ENCODE measurements at places on chromosomes 6 and 20.
A peak's percentile ranks its signal among the peaks of the same experiment; 100 is the strongest.

DNA sequence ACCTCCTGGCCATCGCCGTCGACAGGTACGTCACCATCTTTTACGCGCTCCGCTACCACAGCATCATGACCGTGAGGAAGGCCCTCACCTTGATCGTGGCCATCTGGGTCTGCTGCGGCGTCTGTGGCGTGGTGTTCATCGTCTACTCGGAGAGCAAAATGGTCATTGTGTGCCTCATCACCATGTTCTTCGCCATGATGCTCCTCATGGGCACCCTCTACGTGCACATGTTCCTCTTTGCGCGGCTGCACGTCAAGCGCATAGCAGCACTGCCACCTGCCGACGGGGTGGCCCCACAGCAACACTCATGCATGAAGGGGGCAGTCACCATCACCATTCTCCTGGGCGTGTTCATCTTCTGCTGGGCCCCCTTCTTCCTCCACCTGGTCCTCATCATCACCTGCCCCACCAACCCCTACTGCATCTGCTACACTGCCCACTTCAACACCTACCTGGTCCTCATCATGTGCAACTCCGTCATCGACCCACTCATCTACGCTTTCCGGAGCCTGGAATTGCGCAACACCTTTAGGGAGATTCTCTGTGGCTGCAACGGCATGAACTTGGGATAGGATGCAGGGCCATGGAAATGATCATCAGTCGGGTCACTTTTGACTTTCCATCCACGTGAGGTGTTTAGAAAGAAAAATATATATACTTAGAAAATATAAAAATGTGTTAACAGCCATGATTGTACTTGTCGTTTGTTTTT, 868 bp downstream of the MC3R start:
- H3K36me3 ChIP-seq = no peaks in the 10 kb centered on the region
- no peaks in the 10 kb centered on the region for H3K27me3 ChIP-seq
- no peak overlapping the region for H3K4me3 ChIP-seq
- no peaks in the 10 kb centered on the region for H3K4me1 ChIP-seq
- no peak overlapping the region for H3K27ac ChIP-seq

- no peaks in the 10 kb centered on the region for H3K36me3 ChIP-seq
- no peaks in the 10 kb centered on the region for H3K27me3 ChIP-seq
- H3K4me1 ChIP-seq = no peaks in the 10 kb centered on the region
- no peak overlapping the region for H3K27ac ChIP-seq
Measured at GRCh38 chr20:46698788-46699187, 9.5 kb upstream of the TP53RK start.

DNA sequence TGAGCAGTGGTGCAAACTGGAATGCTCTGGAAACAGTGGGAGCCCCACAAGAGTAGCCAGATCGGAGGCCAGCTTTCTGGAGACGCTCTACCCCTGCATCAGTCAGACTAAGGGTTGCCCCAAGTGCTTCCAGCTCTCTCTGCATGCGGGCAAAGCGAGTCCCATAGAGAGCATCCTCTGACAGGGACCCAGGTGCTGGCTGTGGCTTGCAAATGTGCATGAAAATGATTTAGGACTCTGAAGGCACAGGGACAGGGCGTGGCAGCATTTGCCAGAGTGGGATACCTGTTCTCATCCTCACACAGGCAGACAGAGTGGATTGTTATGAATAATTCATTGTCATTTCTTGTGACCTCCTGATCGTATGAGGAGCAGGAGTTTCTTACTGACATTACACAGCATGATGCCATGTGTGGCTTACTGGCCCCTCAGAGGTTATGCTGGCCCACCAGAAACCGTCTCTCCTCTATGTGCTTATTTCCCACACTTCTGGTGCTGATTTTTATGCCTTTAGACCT, 10.3 kb downstream of the RIN2 start:
- H3K27me3 ChIP-seq = no peaks in the 10 kb centered on the region
- no peaks in the 10 kb centered on the region for H3K36me3 ChIP-seq
- DNase-seq = no peak

DNA sequence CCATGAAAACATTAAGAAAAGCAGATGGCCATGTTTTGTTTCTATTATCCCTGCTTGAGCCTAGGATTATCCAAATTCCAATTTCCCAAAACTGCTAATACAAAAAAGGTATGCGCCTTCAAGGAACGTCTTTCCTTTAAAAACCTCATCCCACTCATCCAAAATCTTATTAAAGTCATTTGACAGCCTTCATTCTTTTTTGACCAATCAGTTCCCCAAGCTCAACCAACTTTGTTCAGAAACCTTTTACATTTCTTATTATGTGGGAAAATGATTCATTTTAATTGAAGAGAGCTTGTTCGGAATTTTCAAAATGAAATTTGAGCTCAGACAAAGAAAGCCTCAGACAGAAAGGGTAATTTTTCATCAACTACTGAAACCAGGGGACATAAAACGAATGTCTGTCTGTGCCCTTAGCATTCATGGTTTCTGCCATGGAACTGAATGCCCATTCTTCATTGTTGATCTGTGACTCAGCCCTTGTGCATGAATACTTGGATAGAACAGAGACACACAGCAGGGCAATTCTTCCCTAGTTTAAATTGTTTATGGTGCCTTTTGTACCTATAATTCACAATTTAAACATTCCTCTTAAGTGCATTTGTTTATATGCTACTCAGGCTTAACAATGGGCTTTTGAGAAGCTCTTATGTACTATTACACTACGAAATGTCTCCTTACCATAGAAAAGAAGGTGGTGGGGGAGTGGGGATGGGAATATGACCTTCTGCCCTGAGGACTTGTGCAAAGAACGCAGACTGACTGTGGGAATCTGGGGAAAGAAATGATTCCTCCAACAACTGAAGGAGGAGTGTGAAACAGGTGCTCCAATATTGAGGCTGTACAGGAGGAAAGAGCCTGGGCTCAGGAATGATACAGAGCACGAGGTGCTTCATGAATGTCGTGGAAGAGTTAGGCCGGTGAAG, 49.8 kb upstream of the ERVFRD-1 start:
- H3K36me3 ChIP-seq = no peaks in the 10 kb centered on the region
- no peak for DNase-seq
- no peaks in the 10 kb centered on the region for H3K27me3 ChIP-seq

- H3K4me1 ChIP-seq = no peaks in the 10 kb centered on the region
- H3K27me3 ChIP-seq = no peaks in the 10 kb centered on the region
- no peak overlapping the region for H3K27ac ChIP-seq
- no peaks in the 10 kb centered on the region for H3K36me3 ChIP-seq
- DNase-seq = no peak
- no peak overlapping the region for H3K4me3 ChIP-seq
Measured at GRCh38 chr20:17773619-17774018, 73.9 kb downstream of the BANF2 start.

DNA sequence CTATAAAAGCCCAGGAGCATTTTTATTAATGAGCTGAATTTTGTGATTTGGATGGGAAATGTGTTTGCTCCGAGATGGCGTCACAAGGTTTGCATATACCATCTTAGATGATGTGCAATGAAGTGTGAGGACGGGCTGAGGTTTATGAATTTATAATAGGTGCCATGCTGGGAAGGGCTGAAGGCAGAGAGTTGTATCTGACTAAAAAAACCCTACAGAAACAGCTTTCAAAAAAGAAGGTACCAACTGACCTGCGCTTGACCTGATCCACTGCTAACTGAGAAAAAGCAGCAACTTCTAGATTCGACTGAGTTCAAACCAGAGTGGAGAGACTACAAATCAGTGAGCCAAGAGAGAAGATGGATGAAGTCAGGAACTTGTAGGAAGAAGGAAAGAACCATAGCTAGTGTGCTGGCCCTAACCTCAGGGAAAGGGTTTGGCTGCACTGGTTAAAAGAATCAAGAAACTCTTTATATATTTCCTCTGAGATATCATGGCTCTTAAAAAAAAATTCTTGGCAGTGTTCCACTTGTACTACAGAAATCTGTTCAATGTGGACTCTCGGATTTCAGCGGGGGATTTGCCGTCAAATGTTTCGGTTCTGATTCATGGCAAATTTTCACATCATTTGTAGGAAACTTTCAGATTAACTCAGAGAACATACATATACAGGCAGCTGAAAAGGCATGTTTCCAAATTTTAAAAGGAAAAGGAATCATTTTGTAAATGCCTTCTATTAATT, 56.5 kb upstream of the HDGFL1 start:
- H3K27ac ChIP-seq = no peak overlapping the region
- H3K4me1 ChIP-seq = no peaks in the 10 kb centered on the region
- H3K27me3 ChIP-seq = no peaks in the 10 kb centered on the region
- H3K4me3 ChIP-seq = no peak overlapping the region
- no peaks in the 10 kb centered on the region for H3K36me3 ChIP-seq

GRCh38 chr6:86683132-86683908, 254.0 kb upstream of the HTR1E start:
- H3K36me3 ChIP-seq = no peaks in the 10 kb centered on the region
- no peaks in the 10 kb centered on the region for H3K4me1 ChIP-seq
- H3K27me3 ChIP-seq = no peaks in the 10 kb centered on the region
- no peak for DNase-seq
- H3K27ac ChIP-seq = no peak overlapping the region

- no peak for DNase-seq
- no peak overlapping the region for H3K4me3 ChIP-seq
- peaks cover 7% of the 10 kb centered on the region for H3K4me1 ChIP-seq
- no peaks in the 10 kb centered on the region for H3K27me3 ChIP-seq
- no peaks in the 10 kb centered on the region for H3K36me3 ChIP-seq
Measured at GRCh38 chr6:26556263-26557070, 18.3 kb downstream of the HMGN4 start.

DNA sequence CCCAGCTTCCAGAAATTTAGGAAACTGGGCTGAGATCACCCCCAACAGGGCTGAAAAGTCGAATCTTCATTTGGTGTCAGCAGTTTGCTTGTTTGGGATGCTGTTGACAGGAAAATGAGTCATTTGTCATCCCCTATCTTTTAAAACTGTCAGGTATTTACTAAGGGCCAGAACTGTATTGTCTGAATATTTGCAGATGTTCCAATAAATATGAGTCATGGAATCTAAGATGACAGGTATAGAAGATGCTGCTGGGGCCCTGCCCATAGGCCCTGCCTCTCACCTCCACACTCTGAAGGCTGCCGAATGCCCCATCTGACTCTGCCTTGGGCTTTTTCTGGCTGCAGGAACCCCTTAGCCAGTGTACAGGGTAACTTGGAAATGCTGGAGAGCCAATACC, 3.9 kb downstream of the ETV7 start:
- H3K36me3 ChIP-seq = no peaks in the 10 kb centered on the region
- H3K27ac ChIP-seq = no peak overlapping the region
- no peak for DNase-seq
- H3K4me1 ChIP-seq = peaks cover 17% of the 10 kb centered on the region
- no peaks in the 10 kb centered on the region for H3K27me3 ChIP-seq
- no peak overlapping the region for H3K4me3 ChIP-seq

GRCh38 chr20:24136659-24137246, 148.2 kb upstream of the GGTLC1 start:
- H3K4me3 ChIP-seq = no peak overlapping the region
- H3K4me1 ChIP-seq = no peaks in the 10 kb centered on the region
- DNase-seq = no peak
- no peaks in the 10 kb centered on the region for H3K36me3 ChIP-seq

DNA sequence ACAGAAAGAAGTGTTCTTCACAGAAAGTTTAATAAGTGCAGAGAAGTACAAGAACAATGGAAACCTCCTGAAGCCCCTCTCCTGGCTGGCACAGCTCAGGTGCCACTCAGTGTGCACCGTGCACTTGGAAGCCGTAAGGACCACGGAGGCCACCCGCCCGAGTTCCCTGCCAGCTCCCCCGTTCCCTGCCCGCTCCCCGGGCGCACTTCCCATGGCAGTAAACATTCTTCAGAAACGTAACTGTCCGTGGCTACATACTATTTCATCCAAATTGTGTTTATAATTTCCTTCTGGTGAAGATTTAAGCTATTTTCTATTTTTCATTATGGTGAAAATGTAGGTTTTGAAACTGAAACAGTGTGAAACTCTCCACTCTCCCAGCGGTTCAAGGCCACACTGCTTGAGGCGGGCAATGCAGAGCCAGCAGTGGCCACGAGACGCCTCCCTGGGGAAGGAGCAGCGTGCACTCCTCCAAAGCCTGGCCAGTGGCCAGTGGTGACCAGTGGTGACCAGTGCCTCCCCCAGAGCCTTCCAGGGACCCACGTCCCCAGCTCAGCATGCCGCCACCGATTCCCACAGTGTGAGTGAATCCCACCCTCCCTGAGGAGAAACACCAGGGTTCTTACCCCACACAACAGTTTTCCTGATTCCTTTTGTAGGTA, 46.4 kb downstream of the TAF4 start:
- no peaks in the 10 kb centered on the region for H3K27me3 ChIP-seq
- peaks cover 29% of the 10 kb centered on the region for H3K4me1 ChIP-seq
- no peak overlapping the region for H3K27ac ChIP-seq
- no peaks in the 10 kb centered on the region for H3K36me3 ChIP-seq
- no peak overlapping the region for H3K4me3 ChIP-seq

DNA sequence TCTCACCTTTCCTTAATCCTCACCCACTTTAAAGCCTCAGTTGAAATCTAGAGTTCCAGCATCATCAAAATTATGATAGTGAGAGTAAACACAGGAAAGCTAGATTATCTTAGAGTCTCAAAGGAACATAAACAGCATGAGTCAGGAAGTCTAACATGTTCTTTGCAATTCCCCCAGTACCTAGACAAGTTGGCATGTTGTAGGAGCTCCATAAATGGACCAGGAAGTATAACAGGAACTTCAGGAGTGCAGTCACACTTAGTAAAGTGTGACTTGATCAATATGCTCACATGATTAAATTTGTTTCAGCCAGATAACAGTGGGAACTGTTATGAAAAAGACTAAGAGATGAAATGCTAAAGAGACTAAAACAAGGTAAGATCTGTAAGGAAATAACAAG, 834.4 kb downstream of the EYS start:
- H3K4me3 ChIP-seq = no peak overlapping the region
- no peaks in the 10 kb centered on the region for H3K4me1 ChIP-seq
- no peaks in the 10 kb centered on the region for H3K27me3 ChIP-seq

- H3K27me3 ChIP-seq = no peaks in the 10 kb centered on the region
- DNase-seq = peak; percentile 74
- H3K4me3 ChIP-seq = no peak overlapping the region
Measured at GRCh38 chr20:4812641-4813075, 90.9 kb downstream of the PRND start.

- no peak overlapping the region for H3K27ac ChIP-seq
- DNase-seq = peak; percentile 87
- H3K4me3 ChIP-seq = no peak overlapping the region
- no peaks in the 10 kb centered on the region for H3K4me1 ChIP-seq
- no peaks in the 10 kb centered on the region for H3K36me3 ChIP-seq
- no peaks in the 10 kb centered on the region for H3K27me3 ChIP-seq
Measured at GRCh38 chr20:44050925-44051660, 135.9 kb downstream of the JPH2 start.

- DNase-seq = no peak
- H3K4me3 ChIP-seq = no peak overlapping the region
- H3K36me3 ChIP-seq = peaks cover 53% of the 10 kb centered on the region
- H3K4me1 ChIP-seq = peaks cover 39% of the 10 kb centered on the region
- H3K27ac ChIP-seq = no peak overlapping the region
- no peaks in the 10 kb centered on the region for H3K27me3 ChIP-seq
Measured at GRCh38 chr6:36610956-36611336, 16.8 kb downstream of the SRSF3 start.

GRCh38 chr6:87687296-87687695, 14.7 kb downstream of the AKIRIN2 start:
- no peak overlapping the region for H3K4me3 ChIP-seq
- H3K27me3 ChIP-seq = no peaks in the 10 kb centered on the region
- no peaks in the 10 kb centered on the region for H3K36me3 ChIP-seq
- no peak overlapping the region for H3K27ac ChIP-seq
- H3K4me1 ChIP-seq = peaks cover 66% of the 10 kb centered on the region

- H3K36me3 ChIP-seq = peaks cover 16% of the 10 kb centered on the region
- DNase-seq = no peak
- H3K4me1 ChIP-seq = peaks cover 77% of the 10 kb centered on the region
- H3K27ac ChIP-seq = no peak overlapping the region
- H3K27me3 ChIP-seq = no peaks in the 10 kb centered on the region
- H3K4me3 ChIP-seq = no peak overlapping the region
Measured at GRCh38 chr20:2118783-2119182, 17.2 kb downstream of the STK35 start.

All from vagina (tissue), 2 donors.